ENCODE measurements at places on chromosomes 5 and 9.

DNA sequence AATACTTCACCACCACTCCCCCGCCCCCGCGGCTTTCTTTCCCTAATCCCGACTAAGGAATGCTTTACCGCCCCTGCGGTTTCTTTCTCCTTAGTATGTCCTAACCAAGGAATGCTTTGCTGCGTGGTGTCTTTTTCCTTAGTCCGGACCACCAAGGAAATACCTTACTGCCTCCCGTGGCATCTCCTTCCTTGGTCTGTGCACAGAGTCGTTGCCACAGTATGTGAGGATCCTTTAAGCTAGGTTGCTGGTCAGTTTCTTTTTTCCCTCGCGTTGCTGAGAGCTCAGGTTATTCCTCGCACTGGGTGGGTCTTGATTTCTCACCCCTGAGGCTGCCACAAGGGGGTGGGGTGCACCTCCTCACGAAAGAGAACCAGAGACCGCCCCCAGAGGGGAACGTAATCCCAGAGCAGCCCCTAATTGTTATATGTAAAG, 309.4 kb downstream of the NR3C1 start:
- no peak for DNase-seq

DNA sequence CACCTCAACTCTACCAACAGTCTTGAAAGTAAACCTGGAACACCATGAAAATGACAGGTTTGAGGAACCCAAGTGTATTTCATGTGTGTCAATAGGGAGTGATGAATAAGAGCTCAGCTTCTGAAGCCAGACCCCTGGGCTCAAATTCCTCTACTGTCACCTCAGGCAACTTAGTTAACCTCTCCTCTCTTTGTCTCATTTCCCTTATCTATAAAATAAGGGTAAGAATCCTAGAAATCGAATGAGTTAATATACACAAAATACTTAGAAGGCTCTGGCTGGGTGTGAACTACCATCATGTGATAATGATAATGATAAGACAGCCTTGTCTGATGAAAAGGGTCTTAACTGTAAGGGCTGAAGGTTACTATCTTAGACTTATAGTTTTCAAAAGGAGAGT, 66.3 kb downstream of the PIP5K1B start:
- DNase-seq = no peak

DNA sequence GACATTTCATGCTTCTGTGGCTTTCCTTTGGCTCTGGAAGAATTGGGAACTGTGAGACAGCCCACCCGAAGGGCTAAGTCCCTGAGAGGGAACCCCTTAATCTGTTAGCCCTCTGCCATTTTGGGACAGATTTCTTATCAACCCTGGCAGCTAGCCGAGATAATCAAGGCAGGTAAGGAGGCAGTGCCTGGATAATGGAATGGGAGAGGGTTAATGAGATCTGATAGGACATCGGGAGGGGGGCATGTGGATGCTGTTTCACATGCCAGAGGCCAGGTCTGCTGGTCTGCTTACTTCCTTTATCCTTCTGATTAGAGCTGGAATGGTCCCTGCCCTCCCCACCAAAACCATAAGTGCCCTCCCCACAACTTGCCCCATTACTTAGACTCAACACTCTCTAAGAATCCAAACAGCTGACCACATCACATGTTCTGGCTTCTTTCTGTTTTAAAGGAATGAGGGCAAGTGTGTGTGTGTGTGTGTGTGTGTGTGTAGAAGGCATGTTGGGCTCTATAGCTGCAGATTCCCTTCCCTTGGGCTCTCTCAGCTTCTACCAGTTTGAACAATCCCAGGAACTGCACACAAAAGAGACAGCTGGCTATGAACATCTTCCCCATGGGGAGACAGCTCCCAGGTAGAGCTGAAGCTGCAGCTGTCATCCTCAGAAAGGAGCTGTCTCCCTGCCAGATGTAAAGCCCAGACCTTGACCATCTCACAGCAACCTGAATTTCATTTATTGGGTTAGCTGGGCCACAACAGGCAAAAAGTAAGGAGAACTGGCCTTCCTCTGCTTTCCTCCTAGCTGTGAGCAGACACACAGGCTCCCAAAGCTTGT, 221.3 kb downstream of the PIK3R1 start:
- DNase-seq = no peak

DNA sequence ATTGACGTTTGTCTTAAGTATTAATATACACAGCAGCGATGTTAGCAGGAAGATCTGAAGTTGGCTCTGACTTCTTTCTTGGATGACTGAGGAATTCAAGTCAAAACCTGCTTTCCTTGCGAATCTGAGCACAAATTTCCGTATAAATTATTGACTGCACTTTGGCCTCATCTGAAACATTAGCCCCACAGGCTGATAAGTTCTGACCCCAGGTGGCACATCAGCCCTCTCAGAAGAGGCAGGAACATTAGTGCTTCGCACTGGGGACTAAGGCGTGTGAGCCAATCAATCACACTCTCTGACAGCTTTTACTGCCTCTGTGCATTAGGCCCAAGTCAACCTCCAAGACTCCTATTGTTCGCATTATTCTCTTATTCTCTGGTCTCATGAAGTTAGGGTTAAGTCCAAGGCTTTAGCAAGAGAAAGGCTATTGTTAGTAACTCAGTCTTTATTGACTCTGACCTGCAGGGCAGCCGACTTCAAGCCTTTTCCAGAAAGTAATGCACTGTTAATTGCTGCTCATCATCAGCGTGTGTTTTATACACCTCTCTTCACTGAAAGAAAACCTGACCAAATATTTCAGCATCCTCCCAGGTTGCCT, 84.2 kb downstream of the ZNF608 start:
- no peak for DNase-seq

DNA sequence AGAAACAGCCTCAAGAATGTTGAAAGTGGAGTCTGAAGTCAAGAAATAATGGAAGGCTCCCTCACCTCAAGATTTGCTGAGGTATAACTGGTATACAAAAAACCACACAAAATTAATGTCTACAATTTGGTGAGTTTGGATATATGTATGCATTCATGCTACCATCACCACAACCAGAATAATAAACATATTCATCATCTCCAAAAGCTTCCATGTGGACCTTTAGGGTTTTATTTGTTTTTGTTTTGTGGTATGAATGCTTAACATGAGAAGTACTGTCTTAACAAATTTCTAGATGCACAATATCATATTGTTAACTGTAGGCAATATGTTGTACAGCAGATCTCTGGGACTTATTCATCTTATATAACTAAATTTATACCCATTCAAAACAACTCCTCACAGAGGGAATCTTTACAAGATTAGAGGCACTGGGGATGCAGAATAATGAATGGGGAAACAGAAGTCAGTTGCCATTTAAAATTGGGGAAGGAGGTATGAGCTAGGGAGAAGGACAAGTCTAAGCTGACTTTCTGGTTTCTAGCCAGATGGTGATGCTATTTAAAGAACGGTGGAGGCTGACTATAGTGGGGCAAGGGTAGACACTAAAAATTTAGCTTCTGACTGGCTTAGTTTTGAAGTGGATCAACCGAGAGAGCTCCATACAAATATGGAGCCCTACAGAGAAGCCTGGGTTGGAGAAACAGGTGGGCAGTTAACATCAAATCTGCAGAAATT, 213.9 kb downstream of the BNC2 start:
- DNase-seq = no peak

GRCh38 chr5:14757850-14758249, 93.3 kb downstream of the OTULIN start:
- DNase-seq = no peak

GRCh38 chr9:127537792-127538191, 74.3 kb upstream of the STXBP1 start:
- DNase-seq = no peak

DNA sequence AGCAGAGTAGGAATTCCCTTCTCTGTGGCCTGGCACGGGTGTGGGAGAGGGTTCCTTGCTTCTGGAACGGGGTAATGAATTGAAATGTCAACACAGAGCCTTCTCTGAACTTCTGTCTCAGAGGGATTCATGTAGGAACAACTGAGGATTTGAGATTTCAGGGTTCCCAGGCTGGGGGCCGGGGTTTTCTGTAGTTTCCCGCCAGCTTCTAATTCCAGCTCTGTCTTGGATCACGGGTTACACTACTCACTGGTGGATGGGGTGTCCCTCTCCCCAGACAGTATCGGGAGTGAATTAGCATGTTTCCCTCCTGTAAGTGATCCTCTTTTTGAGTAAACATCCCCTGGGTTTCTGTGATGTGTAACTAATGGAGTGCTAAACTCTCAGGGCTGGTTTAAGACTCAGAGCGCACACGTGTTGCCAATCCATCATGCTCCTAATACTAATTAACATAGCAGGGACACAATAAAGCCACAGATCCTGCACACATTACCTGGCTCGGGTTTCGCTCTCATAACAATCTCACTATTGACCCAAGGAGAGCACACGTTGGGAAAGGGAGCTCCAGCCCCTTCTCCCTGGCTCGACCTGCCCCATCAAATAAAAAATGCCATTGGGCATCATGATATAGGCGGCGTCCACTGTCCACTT, 18.1 kb upstream of the DMRT2 start:
- DNase-seq = no peak

DNA sequence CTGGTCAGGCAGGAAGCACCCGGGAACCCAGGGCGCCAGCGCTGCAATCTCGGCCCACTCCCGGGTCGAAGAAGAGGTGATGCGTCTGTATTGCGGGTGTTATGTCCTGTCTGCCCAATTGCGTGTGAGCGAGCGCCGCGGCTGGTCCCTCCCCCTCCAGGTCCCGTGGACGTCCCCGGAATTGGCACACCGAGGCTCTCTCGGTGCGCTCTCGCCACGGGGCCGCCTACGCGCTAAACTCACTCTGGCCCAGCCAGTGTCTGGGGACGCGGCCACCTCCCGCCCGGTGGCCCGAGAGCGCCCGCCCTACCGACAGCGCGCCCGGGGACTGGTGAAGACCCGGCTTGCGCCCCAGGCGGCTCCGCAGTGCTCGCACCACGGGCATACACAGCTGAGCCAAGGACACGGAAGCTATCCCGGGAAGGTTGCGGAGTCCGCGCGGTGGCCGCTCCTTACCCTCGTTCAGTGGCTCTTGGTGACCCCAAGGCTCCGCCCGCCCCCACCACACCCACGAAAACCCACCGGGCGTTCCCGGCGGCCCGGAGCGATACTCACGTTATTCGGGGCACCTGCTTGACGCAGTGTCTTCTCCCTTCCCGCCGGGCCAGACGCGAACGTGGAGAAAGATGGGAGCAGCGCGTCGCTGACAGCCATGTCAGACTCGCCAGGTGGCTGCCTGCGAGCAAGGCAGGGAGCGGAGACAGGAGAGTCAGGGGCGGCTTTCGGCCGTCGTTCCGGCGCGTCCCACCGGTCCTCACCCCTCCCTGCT, 1.0 kb downstream of the KLF4 start:
- DNase-seq = peak; percentile 25

GRCh38 chr5:79140553-79140952, 28.9 kb downstream of the BHMT start:
- no peak for DNase-seq

DNA sequence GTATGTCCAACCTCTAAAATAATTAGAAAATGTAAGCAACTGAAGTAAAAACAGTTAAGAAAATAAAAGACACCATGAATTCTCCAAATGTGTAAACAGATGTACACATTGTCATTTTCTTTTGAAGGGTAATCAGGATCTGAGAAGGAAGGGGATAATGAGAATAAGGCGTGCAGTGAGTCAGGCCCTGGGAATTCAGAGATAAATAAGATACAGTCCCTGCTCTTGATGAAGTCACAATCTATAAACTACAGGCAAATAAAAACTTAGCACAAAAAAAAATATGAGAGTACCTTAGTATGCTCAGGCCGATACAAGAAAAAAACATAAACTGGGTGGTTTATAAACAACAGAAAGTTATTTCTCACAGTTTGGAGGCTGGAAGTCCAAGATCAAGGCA, 315.3 kb downstream of the DNAH5 start:
- no peak for DNase-seq

- DNase-seq = peak; percentile 95
These were observed 38.4 kb downstream of the HRH2 start for GRCh38 chr5:175696139-175696854.

DNA sequence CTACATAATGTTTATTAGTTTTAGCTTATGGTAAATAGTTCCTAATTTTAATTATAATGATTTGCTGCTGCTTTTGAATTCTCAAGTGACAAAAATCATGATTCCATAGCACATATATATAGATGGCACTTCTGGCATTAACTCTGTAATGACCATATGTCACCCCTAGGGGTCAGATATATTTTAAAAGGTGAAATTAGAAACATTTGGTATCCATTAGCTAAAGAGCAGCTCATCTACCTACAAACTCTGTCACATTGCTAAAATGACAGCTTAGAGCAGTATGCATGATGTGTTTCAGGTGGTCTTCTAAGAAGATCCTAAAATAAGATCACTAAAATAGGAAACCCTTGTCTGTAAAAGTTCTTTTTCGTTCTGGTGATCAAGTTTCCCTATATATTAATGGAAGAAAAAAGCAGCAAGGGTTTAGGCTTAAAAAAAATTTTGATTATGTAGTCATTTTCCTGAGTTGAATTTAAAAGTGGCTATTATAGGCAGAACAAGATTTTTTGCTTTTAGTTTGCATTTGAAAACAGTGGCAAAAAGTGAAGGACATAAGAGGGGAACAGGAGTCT, 157.7 kb upstream of the POU5F2 start:
- DNase-seq = no peak

GRCh38 chr9:109063760-109064159, 50.5 kb upstream of the CTNNAL1 start:
- no peak for DNase-seq

GRCh38 chr5:135642488-135642870, 63.7 kb upstream of the CXCL14 start:
- no peak for DNase-seq

Data from activated naive CD4-positive, alpha-beta T cell treated with anti-CD3 and anti-CD28 coated beads for 36 hours (primary cell).